GM13977 (cell line): ENCODE measurements at places on chromosomes 16 and 17.

DNA sequence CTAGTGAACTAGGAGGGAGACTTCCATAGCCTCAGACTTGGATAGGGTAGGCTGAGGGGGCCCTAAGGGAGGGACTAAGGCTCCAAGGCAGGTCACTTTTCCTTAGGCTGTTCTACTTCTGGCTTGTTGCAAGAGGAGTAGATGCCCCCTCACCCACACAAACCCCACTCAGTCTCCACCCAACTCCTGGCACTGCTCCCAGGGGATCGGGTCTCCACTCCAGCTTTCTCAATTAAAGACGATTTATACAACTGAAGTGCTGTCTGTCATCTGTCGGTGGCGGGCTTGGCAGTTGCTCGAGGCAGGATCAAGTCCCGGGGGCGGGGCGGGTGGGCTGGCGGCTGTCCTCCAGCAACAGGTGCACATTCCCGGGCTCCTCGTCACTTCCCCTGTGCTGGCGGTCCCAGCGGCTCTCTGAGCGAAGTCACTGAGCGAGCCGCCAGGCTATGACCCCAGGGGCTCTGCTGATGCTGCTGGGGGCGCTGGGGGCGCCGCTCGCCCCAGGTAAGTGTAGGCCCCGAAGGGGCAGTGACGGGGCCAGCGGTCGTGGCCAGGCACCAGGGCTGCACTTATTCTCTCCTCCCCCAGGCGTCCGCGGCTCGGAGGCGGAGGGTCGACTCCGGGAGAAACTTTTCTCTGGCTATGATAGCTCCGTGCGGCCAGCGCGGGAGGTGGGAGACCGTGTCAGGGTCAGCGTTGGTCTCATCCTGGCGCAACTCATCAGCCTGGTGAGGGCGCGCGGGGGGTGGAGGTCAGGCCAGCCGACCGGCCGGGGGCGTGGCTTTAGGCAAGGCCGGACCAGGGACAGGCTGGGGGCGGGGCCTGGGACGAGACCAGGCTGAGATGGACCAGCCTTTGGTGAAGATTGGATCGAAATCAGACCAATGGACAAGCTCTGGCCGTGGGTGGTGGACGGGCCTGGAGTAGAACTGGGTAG, at the start of gene CHRNB1:
CHRNB1 (plus strand) TSS at position 380 of the 937 bp plus-strand sequence; CDS start at position 447, 67 bp downstream.
- DNase-seq, result peak; percentile 67

DNA sequence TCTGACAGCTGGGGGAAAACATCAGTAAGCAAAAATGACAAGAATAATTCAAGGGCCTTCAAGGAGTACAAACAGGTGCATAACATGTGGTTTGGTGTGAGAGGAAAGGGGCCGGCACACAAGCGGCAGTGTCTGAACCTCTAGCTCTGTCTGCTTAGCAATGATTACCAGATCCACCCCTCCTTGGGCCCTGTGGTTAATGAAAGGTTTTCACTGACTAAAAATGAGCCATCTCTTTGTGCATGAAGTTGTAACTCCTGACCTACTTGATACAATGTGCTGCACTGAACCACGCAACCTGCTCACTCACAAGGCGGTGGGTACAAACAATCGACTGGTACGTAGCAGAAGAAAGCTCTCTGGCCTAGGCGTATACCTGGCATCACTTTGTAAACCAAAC, 15.1 kb downstream of the FAM117A start:
- peak; percentile 73 for DNase-seq

GRCh38 chr16:28158136-28158535, 53.6 kb downstream of the XPO6 start:
- no peak for DNase-seq

GRCh38 chr17:39236450-39236927, 10.7 kb upstream of the STAC2 start:
- DNase-seq, result no peak

GRCh38 chr16:15876503-15876902, 11.9 kb downstream of the CEP20 start:
- DNase-seq, result no peak

- DNase-seq, result no peak
These were observed 8.5 kb upstream of the SLC39A11 start for GRCh38 chr17:73101031-73101430.

GRCh38 chr16:635573-636205, 416 bp downstream of the METTL26 start:
- no peak for DNase-seq

GRCh38 chr16:17635183-17635582, 164.4 kb upstream of the XYLT1 start:
- DNase-seq, result no peak

GRCh38 chr17:79943347-79944241, 92.1 kb downstream of the TBC1D16 start:
- DNase-seq, result no peak

GRCh38 chr16:29862383-29862883, 593 bp downstream of the CDIPT start:
- no peak for DNase-seq

- no peak for DNase-seq
These were observed 13.9 kb upstream of the TMC7 start for GRCh38 chr16:18969855-18970240.

DNA sequence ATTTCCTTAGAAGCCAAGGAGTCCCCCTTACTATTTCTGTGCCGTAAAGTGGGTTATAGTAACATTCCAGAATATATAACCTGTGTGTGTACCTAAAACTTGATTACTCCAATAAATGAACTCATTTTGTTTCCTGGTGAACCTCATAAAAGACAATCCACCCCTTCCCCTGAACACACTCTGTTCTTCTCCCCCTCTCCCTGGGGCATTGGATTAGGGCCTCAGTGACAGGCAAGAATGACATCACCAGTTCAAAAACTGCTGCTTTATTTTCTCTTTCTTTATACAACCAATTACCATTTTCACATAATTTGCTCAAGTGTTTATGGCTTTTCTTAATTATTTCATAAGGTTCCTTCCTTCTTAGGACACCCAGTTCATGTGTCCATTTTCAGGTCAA, 17.4 kb downstream of the AARSD1 start:
- DNase-seq, result no peak

GRCh38 chr17:559551-560431, 154.8 kb downstream of the VPS53 start:
- no peak for DNase-seq

DNA sequence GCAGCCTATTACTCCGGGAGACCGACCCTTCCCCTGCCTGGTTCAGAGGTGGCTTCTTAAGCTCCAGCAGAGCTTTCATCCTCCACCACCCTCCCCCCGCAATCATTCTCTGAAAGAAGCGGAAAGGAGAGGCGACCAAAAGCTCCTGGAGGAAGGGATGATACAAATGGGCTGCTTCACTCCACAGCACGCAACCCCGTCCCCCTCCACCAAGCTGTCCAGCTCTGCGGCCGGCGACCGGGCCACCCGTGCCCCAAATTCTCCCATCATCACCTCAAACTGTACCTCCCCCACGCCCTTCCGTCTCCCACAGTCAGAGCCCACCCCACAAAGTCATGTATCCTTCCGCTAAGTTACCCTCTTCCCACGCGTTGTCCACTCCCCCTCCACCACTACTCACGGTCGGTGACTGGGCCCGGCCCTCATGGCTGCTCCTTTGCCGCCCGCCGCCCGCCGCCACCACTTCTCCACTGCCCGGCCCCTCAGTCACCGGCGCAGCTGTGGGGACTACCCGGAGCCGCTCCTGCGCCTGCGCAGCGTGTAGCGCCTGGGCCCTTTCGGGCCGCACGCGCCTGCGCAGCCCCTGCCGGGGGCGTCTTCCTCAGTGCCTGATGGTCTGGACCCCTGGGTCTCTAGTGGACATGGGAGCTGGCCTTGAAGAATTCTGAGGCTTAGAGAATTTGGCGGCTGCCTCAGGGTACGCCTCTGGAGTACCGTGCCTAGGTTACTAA, at the start of gene FAM222B:
FAM222B (minus strand) TSS at position 509 of the 731 bp plus-strand sequence. CDS start 76,123 bp downstream, outside the sequence.
- DNase-seq, result peak; percentile 98

GRCh38 chr16:79601931-79602627, 1.5 kb upstream of the MAF start:
- peak; percentile 70 for DNase-seq

GRCh38 chr17:41618341-41619035, 5.9 kb downstream of the KRT17 start:
- DNase-seq, result no peak

- no peak for DNase-seq
These were observed 131.0 kb downstream of the CCDC144A start for GRCh38 chr17:16820979-16821543.

DNA sequence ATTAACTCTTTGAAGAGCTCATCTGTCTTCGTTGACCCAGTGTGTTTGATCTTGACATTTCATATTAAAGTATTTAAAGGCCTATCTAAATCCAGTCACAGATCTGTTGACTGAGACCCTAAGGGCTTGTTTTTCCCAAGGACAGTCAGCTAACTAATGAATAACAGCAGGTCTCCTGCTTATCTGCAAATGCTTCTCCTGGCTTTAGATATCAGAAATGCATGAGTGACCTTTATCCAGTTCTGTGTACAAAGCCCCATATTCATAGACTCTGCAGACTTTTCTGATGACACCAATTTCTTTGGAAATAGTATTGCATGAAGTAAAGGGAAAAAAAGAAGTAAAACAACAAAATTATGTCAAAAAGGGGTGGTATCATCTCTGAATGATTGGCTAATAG, 70.3 kb downstream of the YPEL2 start:
- no peak for DNase-seq

DNA sequence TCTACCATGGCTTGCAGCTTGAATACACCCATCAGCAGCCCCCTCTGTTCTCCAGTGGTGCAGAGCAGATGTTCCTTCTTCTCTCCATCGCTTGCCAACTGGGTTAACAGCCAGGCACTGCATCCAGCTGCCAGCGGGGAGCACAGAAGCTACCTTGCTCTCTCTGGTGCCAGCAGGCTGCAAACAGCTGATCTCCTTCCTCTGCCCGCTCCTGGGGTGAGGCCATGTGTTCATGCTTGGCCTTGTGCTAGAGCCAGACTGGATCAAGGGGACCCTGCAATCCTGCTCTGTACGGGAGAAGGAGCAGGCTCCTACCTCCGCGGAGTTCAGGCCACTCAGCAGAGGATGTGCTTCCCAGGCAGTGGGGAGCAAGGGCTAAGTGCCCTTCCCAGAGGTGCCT, 24.1 kb upstream of the ENGASE start:
- no peak for DNase-seq

GRCh38 chr17:76725580-76726230, 701 bp downstream of the JMJD6 start:
- peak; percentile 67 for DNase-seq

DNA sequence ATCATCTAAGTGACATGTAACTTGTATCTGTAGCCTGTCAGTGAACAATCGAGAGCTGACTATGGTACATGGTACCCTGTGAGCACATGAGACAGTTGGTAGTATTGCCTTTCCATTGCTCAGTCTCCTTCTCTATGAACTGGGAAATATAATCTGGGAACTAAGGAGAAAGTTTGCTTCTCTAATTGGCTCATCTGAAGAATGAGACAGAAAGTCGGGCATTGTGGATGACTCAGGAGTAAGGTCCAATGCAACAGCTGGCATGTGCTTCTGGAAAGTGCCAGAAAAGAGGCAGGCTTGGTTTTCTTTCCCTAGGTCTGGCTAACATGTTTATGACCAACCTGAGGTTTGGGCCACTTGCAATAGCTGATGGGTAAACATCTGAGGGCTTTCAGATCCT, 51.9 kb downstream of the ZZEF1 start:
- no peak for DNase-seq

DNA sequence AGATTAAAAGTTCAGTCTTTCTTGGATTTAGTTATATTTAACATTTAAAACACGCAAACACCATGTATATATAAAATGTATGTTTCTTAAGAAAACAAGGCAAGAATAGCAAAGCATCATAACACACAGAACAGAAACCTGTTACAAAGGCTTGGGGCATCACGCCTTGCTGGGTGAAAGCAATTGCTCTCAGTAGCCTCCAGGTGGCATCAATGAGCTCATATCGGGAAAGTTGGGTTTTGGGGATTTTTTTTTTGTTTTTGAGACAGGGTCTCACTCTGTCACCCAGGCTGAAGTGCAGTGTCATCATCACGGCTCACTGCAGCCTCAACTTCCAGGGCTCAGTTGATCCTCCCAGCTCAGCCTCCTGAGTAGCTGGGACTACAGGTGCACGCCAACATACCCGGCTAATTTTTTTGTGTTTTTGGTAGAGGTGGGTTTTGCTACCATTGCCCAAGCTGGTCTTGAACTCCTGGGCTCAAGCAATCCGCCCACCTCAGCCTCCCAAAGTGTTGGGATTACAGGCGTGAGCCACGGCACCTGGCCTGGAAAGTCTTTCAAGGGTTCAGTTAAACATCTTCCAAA, 56.9 kb downstream of the CYB5D2 start:
- DNase-seq, result peak; percentile 80

- no peak for DNase-seq
These were observed 677 bp downstream of the CBX1 start for GRCh38 chr17:48100591-48101011.

DNA sequence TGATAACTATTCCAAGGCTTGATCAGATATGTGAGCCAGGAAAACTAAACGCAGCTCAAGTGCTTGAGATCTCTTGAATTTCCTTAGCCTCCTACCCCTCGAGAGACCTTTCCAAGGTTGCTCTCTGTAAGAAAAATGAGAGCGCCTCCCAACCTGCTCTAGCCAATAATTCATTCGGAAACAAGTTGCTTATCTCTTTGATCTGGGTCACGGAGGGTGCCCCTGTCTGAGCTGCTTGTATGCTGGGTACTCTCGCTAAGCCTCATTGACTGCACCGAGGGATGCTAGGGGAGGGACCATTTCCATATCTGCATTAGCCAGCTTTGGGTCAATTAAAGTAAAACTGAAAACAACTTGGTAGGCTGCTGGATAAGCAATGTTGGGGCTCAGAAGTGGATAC, 70.1 kb upstream of the SHISA6 start:
- DNase-seq, result no peak

GRCh38 chr17:10278218-10278617, 79.8 kb upstream of the GAS7 start:
- no peak for DNase-seq

DNA sequence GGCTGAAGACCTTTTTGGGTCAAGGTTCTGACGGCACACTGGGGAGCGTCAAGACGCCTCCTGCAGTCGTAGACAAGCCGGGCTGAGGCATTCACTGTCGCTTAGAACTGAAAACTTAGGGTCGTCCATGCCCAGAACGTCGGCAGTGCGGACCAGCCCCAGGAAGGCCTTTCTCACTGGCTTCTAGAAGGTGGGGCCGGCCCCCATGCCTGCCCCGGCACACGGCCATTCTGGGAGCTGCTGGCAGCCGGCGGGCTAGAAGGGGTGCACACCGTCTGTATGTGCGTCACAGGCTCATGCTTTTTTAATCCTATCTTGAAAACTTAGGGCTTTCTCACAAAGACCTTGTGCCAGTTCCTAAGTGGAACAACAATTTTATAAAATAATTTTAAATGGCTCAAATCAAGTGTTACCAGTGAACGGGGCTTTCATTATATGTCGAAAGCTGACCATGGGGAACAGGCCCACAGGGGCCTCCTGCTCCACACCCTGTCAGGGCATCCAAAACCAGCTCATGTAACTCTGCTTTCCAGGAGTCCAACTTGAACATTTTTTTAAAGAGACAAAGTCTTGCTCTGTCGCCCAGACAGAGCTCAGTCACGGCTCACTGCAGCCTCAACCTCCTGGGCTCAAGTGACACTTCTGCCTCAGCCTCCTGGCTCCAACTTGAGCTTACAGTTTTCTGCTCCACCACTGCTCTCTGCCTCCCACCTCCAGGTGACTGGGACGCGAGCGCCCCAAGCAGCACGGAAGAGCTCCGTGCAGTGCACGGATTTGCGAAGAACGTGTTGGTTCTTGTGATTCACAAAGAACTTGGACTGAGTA, 111.2 kb downstream of the ANKRD11 start:
- DNase-seq, result no peak
